Amniotic epithelial cell (primary cell): ENCODE measurements at places on chromosomes 1 and 21.

GRCh38 chr1:155598842-155599331 lies 11.1 kb upstream of the MSTO1 start:
- peak; percentile 62 for DNase-seq

DNA sequence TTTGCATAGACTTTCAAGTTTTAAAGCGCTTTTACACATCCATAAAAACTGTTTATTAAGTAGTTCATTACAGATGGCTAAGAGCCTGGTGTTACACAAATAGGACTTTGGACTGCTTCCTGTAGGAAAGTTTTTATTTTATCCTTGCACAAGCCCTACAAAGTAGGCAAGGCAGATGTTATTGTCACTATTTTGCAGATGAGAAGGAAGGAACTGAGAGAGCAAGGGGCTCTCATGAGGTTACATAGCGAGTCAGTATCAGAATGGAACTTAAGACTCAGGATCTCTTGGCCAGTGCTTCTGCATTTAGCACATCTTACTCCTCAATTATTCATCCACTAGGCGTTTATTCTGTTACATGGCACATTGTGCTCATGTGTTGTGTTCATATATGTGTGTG lies 2.6 kb upstream of the MAPKAPK2 start:
- DNase-seq: no peak

DNA sequence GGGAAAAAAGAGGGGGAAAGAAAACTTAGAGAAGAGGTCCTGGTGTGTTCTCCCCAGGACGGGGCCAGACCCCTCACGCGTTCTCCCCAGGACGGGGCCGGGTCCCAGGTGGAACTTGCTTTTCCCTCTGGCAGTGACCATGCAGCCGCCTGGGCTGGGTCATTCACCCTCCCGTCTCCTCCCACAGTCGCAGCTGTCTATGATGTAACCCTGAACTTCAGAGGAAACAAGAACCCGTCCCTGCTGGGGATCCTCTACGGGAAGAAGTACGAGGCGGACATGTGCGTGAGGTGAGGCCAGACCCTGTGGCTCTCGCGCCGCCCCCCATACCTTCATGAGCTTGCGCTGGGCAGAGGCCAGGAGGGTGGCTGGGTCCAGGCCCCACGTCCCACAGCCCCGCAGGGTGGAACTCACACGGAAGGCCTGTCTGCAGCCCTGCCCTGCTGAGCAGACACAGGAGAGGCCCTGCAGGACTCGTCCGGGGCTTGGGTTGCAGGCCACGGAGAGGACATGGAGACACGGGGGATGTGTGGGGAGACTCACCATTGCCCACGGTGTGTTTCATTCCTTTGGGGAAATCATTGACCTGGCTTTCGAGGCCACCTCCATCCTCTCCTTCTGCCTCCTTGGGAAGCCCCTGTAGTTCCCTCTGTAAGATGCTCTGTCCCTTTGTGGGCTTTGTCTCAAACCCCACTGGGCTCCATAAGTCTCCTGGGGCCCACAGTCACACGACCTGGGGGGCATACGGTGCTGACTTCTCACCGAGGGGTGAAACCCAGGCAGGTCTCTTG lies 40.7 kb upstream of the TRAPPC10 start:
- no peak for DNase-seq

DNA sequence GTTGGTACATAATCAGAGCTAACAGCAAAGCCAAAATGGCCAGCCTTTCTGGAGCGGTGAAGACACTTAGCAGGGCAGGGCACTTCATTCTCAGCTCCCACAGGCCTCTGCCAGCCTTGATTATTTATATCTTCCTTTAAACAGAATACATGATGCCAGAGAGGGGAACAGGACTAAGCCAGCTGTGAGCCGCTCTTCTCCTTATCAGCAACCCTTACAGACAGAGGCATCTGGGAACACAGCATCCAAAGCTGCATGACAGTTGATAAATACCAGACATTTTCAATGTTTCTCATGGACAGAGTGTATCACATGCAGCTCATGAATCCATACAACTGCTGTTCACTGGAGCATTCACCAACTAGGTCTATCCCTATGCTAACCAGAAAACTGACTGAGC lies 29.1 kb downstream of the DNAJC11 start:
- peak; percentile 96 for DNase-seq

DNA sequence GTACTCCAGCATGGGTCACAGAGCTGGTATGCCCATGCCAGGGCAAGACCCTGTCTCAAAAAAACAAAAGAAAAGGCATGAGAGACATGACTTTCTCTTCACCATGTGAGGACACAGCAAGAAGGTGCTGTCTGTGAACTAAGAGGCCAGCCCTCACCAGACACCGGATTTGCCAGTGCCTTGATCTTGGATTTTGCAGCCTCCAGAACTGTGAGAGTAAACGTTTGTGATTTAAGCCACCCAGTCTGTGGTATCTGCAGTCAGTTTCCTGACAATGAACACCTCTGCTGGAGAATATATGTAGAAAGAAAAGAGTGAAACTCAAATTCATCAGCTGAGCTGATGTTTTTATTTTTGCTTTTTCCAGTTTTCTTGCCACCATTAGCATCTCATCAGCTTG lies 166.3 kb upstream of the RAB4A start:
- DNase-seq: no peak

DNA sequence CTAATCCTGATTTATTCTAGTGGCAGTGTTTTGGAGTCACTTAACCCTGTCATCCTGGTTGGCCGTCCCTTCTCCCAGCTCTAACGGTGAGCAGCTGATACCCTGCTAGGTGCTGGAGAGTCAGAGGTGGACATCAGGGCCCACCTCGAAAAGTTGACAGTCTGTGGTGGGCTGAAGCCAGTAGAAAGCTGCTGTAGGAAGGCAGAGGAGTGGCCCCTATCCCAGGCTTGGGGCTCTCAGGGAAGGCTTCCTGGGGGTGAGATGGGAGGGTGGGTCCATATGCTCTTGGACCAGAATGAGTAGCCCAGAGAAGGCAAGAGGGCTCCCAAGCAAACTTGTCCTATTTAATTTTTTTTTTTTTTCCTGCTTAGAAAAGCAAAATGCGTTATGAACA lies 475 bp upstream of the RPL5 start:
- DNase-seq: no peak

DNA sequence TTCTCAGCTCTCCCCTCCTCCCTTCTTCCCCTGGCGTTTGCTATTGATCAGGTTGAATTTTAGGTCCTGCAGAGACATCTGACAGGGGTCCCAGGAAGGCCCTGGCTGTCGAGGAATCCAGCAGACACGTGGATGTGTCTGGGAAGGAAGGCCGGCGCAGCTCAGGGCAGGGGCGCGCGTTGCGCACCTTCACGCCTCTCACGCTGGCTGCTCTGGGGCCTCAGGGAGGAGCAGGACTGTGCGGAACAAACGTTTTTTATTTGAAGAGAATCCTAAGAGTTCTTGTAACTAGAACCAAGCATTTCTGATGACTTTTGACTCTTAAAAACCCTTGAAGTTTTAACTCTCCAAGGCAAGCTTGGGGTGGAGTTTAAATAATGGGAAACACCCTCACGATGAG lies 54.2 kb downstream of the SLC37A1 start:
- no peak for DNase-seq

DNA sequence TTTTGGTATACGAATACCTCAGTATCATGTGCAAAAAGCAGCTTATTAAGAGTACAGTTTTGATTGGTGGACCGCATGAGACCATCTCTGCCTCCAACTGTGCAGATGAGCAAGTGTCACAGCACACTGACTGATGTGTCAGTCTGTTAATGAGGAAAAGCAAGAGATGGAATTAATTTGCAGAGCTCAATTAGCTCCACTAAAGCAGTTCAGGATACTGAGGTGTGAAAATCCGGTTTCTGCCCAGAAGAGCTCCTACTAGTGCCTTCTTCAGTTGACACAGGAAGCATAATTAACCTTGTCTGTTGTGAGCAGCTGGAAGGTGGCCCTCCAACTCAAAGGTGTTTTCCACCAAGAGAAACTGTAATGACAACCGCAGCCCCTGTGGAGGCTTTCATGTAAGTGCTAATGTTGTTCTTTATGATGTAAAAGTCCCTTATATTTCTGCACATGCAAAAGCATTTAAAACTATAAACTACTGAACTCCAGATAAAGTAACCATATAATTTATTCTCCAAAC lies 44.3 kb downstream of the PCNX2 start:
- no peak for DNase-seq

DNA sequence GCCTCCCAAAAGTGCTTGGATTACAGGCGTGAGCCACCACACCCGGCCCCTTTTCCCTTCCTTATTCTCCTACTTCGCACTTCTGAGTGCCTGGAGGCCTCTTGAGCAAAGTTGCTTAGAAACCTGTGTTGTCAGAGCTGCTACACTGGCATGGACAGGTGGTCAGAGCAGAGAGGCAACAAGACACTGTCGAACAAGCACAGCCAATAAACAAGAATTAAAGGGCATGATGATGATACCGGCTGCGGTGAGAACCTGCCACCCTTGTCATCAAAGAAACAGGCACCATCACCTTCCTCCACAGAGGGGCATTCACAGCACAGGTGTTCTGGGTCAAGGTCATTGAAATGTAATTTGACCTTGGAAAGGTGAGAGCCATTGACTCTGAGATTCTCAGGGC lies 23.3 kb downstream of the STUM start:
- DNase-seq: no peak

- DNase-seq: no peak
Observed at GRCh38 chr1:212107481-212107880, 71.9 kb downstream of the DTL start.

DNA sequence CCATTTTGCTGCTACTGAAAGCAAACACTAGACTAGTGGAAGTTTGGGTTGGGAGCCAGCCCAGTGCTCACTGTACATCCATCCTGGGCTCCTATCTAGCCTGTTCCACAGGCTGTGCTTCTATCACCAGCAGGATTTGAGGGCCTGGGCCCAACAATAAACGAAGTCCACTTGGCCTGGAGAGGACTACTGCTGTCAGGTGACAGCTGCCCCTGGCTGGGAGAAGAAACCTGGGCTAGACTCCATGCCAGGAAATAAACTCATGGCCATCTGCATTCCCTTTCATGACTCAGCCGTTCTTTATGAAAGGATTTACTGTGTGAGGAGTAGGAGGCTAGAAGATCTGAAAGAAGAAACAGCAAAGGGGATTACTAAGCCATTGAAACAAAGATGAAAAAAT lies 35.5 kb downstream of the COLGALT2 start:
- peak; percentile 90 for DNase-seq

- no peak for DNase-seq
Observed at GRCh38 chr1:233681285-233681684, 67.4 kb downstream of the KCNK1 start.

DNA sequence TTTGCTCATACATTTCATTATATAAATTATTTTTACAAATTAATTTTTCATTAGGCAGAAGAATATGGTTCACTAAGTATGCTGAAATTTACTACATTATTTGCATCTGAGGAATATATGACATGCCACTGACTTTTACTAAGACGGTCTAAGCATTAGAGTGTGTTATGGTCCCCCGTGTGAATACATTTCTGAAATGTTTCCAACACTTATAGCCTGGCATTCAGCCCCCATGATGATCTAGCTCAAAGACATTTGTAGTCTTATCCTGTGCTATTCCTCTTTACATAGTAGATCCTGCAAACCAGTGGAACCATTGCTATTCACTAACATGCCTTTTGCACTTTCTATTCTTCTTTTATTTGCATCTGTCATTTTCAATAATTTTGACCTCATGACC lies 1878.0 kb downstream of the MRPL39 start:
- no peak for DNase-seq

DNA sequence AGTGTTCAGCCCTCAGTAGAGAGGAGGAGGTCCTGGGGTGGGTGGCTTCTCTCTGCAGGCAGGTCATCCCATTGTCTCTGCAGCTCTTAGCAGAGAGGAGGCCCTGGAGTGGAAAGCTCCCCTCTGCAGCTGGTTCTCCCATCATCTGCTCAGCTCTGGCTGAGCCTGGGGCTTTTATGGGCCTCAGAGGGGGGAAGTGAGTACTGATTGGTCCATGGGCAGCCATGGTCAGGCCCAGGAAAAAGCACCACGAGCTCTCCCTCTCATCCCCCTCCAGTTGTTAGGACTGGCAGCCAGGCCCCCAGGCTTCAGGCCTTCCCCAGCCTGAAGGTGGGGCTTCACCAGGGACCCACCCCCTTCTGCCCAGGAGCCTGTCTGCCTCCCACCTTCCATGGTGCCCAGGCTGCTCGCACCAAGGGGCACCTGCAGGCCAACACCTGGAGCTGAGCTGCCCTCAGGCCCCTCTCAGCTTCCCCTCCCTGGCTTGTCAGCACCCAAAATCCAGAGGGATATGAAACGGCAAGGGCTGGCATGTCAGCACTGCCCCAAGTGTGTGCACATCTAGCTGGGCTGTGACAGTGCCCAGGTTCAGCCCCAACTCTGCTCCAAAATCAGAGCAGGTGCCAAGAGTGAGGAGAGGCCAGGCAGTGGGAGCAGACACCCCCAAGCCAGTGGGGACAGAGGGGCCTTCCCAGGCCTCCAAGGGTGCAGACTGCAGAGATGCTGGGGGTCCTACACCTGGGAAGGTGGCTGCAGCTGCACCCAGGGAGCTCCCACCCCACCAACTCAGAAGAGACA lies 449.0 kb downstream of the MATN1 start:
- DNase-seq: no peak

DNA sequence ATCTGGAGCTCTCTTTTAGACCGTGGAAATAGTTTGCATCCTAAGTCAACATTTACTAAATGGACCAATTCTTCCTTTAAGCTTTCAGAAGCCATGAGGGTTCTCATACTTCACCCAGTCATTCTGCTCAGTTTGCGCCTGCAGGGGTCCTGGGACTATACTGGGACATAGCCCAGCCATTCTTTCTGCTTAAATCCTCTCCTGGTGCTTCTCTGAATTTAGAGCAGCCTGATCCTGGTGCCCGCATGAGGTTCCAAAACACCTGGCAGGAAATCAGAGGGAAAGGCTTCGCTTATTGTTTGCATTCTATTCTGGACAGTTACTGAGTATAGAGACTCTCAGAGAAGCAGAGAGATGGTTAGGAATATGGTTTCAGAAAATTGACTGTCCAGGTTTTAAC lies 27.0 kb downstream of the TNN start:
- no peak for DNase-seq

DNA sequence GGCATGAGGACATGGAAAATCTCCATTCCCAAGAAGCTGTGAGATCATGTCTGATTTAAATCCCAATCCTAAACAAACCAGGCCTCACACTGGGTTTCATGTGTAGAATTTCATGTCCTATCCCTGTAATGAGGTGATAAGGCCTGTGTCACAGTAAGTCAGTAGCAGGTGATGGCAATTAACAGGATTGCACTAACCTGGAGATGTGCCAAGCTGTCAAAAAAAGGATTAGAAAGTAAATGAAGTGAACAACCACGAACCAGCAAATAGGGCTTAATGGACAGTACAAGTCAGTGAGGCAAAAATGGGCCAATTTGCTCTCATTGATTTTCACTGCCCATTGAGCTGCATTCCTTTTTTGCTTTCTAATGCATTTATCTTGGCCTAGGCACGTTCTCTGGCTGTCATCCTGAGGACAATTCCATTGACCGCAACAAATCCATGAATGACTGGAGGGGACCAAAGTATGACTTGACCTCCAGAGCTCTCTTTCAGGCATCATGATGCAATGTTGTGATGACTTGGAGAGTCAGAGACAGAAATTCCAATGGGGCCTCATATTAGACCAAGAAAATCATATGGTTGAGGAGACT lies 673.6 kb upstream of the ADGRL2 start:
- DNase-seq: no peak

- peak; percentile 10 for DNase-seq
Observed at GRCh38 chr1:60589916-60590315, 492.4 kb upstream of the NFIA start.
